ENCODE measurements at places on chromosomes 3 and 15. TPM values are rescaled to one million over a fixed set of nuclear protein-coding genes. Genes with fewer than 3 reads are reported as not detected.

GRCh38 chr15:63004211-63004610 is 38.3 kb upstream of the TPM1 start:
- DNase-seq: no peak

DNA sequence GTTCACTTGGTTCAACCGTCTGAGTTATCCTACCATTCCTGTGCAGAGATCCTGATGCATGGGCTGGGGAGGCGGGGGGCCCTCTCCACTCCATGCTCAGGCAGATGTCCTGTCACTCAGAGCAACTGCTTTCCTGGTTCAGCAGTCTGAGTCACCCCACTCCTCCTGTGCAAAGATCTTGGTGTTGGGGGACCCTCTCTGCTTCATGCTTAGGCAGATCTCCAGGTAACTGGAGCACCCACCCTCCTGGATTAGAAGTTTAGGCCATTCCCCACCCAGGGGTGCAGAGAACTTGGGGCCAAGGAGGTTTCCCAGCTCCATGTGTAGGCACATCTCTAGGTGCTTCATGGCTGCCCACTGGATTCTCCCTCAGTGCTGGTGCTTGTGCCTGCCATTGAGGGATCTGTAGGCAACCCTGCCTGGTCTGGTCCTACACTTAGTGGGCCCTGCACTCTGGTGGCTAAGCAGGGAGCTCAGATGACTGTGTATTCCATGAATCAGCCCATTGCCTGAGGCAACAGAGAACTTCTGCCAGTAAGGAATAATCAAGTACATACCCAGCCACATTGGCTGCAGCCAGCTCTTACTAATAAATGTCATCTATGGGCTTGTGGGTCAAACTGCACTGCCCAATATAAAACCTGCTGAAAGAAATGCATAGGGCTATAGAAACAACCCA is 465.4 kb upstream of the THBS1 start:
- no peak for DNase-seq

- DNase-seq: no peak
These were observed 3.4 kb upstream of the SELENOT start for GRCh38 chr3:150599611-150600297.

The GP5 gene
- polyA plus RNA-seq: 0.10 TPM

All from urinary bladder (tissue), 4 donors.